ENCODE measurements at places on chromosomes 2 and 18.
A peak's percentile ranks its signal among the peaks of the same experiment; 100 is the strongest.

DNA sequence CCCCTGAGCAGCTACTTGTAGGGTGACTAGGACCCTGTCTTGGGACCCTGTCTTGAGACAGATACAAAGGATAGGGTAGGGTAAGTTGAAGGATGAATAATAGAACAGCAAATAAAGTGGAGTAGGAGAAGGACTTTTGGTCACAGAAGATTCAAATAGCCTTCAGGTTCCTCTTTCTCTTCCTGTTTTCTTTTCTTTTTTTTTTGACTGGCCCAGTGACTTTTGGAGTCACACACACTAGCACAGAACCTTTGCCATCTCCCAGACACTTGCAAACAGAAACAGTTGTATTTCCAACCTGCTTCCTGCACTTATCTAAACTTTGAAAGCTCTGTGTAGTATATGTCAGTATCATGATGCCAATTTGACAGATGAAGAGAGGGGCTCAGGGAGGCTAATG is 108.2 kb downstream of the TDRD15 start:
- no peak for DNase-seq

DNA sequence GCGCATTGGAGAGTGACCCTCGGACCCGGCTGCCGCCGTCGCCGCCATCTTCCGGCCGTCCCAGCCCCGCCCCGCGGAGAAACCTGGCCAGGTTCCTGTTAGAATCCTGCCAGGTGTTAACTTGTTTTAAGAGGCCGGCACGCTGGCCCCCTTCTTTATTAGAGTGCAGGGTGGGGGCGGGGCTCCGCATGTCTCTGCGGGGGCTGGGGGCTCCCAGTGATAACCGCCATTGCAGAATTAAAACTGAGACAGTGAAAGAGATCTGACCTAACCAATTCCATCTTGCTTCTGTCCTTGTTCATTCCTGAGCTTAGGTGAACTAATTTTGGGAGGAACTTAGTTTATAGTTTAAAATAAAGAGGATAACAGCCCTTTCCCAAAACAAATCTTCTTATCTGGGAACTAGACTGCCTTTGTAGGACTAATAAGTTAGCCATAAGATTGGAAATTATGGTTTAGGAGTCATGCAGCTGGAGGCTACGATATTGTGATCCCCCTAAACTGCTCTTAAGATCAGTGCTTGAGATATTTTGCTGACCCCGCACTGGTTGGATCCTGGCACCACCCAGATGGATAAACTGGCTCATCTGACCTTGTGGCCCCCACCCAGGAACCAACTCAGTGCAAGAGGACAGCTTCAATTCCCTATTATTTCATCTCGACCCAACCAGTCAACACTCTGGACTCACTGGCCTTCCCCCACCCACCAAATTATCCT is 543 bp upstream of the STARD7 start:
- no peak for DNase-seq

GRCh38 chr18:45962461-45962860 is 4.7 kb downstream of the EPG5 start:
- DNase-seq = peak; percentile 74

- DNase-seq = no peak
These were observed 24.2 kb downstream of the TRAF3IP1 start for GRCh38 chr2:238344517-238344916.

GRCh38 chr2:145802133-145802532 is 1282.2 kb upstream of the ZEB2 start:
- no peak for DNase-seq

DNA sequence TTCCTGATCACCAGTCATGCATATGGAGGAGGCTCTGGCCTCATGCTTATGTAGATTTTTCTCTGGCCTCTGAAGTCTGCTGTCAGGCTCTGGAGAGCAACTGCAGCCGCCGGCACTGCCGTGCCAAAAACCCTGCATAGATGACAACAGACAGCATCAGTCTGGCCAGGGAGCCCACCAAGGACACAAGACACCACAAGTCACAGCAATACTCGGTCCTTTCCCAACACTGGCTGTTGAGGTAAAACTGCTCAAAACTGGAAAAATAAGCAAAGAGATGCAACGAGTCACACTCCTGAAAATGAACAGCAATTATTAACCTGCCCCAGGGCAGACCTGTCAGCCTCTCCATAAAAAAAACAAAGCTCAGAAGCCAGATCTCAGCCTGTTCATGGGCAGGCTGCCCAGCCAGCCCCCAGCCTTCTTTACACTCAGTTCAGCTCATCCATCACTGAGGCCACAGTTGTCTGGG is 186.0 kb upstream of the RAB6C start:
- DNase-seq = no peak

GRCh38 chr2:149038442-149039212 is at the start of gene LYPD6B:
Gene LYPD6B (plus strand): TSS chr2:149038699. CDS start chr2:149130949, 92,250 bp downstream.
- DNase-seq = no peak

DNA sequence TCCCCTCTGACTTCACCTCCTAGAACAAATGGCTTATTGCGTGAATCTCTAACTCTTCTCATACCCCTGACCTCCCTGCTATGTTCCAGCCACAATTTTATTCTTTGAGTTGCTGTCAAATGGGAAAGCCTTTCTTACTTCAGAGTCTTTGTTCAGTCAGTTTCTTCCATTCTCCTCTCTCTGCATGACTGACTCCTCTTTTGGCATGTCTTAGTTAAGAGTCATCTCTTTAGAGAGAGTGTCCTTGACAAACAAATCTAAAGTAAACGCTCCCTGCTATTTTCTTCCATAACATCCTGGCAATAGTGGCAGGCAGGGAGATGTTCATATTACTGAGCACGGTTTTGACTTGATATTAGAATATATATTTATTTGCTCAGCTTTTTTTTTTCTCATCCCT is 170.7 kb upstream of the ERBB4 start:
- DNase-seq = no peak

GRCh38 chr2:188892636-188893035 is 81.5 kb upstream of the COL3A1 start:
- no peak for DNase-seq

DNA sequence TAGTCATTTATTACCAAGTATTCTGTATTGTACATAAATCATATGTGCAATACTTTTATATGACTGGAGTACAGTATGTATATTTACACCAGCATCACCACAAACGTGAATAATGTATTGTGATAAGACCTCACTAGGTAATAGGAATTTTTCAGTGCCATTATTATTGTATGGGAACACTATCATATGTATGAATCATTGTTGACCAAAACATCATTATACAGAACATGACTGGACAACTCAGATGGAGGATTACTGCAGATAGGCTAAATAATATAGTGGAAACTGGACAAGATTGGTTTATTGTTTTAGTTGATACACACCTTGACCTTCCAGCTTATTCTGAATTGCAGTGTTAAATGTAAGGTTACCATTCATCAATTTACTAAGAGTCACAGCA is 33.4 kb downstream of the VAPA start:
- DNase-seq = no peak

DNA sequence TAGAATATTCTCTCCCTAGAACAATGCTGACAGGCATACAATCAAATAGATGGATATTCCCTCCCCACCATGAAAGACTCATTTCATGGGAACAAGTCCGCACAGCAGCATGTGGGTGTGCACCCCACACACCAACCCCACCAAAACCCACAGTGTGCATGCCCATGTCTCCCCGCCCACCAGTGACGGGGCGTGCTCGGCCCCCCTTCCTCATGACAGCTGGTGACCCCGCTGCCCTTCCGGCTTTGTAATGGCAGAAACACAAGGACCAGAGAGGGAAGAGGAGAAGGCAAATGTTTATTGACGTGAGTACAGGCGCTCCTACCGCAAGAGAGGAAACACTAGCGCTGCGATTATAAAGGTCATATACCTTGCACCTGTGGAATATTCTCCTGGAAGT is 30.8 kb upstream of the ODC1 start:
- no peak for DNase-seq

DNA sequence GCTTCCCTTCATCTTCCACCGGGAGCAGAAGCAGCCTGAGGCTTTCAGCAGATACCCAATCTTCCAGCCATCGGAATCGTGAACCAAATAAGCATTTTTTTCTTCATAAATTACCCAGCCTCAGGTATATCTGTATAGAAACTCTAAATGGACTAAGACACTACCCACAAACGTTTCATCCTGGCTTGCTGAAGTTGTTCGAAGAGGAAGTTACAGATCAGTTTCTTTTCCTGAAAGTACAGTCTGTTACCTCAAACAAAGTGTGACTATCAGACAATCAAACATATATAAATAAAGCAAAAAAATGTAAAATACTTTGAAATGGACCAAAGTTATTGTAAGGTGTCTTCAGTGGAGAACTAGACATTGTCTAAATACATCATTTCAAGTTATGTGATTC is 97.9 kb downstream of the MREG start:
- DNase-seq = no peak

DNA sequence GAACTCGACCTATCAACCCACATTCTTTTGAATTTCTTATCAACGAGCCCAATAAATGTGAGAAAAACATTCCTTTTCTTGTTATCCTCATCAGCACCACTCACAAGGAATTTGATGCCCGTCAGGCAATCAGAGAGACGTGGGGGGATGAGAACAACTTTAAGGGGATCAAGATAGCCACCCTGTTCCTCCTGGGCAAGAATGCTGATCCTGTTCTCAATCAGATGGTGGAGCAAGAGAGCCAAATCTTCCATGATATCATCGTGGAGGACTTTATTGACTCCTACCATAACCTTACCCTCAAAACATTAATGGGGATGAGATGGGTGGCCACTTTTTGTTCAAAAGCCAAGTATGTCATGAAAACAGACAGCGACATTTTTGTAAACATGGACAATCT is 378.2 kb downstream of the STK39 start:
- DNase-seq = no peak

DNA sequence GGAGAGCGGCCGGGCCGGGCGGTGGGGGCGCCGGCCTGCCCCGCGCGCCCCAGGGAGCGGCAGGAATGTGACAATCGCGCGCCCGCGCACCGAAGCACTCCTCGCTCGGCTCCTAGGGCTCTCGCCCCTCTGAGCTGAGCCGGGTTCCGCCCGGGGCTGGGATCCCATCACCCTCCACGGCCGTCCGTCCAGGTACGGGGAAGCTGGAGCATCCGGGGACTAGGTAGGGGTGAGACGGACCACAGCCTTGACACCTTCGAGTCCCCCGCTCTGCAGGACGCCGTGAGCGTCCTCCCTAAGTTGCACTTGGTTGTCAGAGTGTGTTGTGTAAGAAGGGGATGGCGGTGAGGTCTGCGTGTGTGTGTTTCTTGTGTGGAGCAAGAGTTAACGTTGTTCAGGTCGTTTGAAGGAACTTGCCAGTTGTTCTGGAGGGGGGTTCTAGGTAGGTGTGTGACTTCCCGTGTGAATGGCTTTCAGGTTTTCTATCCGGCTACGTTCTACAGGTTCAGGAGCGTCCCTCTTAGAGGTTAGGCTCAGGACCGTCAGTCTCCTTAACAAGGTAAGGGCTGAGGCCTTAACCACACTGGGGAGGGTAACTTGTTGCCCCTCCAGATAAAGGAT is 393 bp downstream of the IL1R1 start:
- no peak for DNase-seq

DNA sequence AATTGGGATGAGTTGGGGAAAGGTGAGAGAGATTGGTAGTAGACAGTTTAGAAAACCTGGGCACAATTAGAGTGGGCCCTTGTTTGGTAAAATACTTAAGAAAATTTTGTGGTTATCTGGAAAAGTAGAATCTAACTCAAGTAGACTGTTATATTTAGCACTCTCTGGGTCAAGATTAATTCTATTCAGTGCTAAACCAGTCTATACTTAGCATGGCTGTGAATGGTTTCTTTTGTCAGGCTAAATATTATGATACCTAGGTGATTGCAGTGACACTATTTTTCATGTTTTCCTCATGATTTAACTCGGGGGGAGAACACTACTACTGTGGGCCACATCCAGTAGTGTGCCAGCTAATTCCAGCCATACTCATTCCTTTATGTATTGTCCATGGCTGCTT is 58.9 kb downstream of the KIAA1328 start:
- no peak for DNase-seq

All from GF-D8 (cell line).